Nucleus accumbens (tissue), 56 donors: ENCODE measurements at places on chromosomes 7 and 10.
A peak's percentile ranks its signal among the peaks of the same experiment; 100 is the strongest.

GRCh38 chr7:133804127-133804526, 323.0 kb upstream of the LRGUK start:
- DNase-seq, result no peak

DNA sequence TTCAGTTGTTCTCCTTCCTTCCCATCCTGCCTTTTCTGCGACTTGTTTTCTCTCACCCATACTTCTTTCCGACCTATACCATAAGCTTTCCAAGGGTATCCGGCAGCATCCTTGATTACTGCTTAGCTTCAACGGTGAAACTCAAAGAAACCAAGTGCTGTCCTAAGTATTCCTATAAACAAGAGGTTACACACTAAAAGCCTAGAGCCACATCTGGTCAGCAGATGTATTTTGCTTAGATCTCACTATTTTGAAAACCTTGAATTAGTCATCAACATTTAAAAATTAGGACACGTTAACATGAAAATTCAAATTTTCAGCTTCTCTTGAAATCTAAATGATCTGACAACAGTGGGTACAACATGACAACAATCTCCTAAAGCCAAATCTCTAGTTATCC, 20.0 kb downstream of the ARHGAP21 start:
- no peak for DNase-seq

DNA sequence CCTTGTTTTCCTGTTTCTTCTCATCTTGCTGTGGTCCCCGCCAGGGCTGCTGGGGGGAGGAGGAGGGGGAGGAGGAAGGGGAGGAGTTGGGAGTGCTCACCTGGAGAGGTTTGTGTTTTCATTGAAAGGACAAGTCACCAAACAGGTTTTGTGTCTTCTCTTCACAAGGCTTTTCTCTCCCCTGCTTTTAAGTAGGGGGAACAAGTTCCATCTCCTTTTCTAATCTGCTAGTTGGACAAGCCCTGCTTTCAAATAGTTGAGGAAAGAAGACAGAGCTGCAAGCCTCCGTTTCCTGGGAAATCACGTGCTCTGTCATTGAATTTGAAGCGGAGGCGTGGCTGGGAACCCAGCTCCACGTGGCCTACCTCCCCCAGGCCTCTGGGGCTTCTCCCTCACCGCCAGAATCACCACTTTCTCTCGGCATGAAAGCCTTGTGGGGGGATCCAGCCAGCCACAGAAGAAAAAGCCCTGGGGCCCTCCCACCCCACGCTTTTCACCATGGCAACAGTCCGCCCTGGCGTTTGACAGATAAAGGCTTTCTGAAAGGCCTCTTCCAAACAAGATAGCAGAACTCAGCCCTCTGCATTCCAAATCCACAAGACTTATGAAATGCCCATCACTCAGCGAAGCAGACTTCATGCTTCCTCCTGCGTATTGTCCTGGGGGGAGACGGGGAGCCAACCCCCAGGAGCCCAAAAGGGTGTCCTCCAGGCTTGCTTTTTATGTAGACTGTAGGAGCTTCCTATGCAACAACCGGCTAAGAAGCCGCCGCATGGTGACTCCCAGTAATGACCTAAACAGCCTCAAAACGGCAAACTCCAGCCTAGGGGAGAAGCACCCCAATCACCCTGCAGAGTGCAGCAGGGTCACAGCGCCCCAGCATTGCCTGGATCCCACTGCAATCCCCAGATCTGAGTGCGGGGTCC, 51.7 kb downstream of the PROSER2 start:
- DNase-seq, result peak; percentile 41

- no peak for DNase-seq
Observed at GRCh38 chr10:79184145-79184625, 115.4 kb downstream of the ZMIZ1 start.

- peak; percentile 29 for DNase-seq
Observed at GRCh38 chr10:63115732-63116383, 17.3 kb upstream of the NRBF2 start.

DNA sequence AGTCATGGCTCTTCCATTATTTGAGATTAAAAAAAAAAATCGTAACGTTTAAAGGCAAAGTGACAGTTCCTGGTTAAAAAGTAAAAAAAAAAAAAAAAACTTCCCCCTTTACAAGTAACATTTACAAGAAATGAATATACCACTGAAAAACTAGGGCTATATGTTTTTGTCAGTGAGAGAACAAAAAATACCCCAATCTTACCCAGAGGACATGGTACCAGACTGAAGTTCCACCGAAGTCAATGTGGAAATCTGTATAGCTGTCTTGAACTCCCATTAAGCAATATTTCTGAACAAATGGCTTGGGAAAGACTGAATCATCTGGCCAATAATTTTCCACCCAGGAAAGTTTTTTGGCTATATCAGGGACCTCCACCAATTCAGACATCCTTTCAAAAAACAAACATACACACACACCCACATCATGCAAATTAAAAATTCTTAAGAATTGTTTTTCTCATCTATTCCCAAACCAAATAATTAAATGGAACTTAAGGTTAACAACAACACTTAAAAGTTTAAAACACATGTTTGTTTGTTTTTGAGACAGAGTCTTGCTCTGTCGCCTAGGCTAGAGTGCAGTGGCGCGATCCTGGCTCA, 50.2 kb downstream of the KDM7A start:
- no peak for DNase-seq

- no peak for DNase-seq
Observed at GRCh38 chr10:15043674-15044073, at the start of gene OLAH. Gene OLAH (plus strand): TSS chr10:15043943. CDS start chr10:15047289, 3,346 bp downstream.

- no peak for DNase-seq
Observed at GRCh38 chr7:2032030-2032875, 200.5 kb downstream of the MAD1L1 start.

DNA sequence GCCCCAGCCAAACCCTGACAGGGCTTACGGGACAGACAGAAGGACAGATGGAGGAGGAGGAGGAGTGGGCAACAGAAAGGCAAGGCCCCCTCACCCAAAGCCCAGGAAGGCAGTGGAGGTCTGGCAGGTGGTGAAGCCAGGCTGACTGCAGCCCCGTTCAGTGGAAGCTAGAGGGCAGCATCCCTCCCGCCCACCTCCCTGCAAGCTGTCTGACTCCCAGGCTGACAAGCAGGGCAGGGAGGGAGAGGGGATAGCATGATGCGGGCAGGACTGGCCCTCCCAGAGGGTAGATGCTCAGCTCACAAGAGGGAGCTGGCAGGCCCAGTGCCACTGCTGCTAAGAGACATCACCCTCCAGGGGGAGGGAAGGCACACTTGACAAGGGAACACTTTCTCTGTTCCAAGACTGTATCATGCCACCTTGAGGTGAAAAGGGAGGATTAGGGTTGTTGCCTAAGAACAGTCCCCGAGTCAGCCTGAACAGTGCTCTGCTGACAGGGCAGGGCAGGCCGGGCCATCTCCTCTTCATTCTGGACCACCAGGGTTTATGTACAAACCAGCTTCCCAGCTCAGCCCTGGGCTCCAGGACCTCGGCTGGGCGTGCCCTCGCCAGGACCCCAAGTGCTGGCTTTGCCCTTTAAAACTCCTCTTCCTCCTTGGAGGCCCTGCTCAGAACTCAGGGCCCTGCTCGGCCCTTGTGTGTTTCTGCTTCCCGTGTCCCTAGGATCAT, 61.8 kb downstream of the RASGEF1A start:
- DNase-seq, result peak; percentile 53

DNA sequence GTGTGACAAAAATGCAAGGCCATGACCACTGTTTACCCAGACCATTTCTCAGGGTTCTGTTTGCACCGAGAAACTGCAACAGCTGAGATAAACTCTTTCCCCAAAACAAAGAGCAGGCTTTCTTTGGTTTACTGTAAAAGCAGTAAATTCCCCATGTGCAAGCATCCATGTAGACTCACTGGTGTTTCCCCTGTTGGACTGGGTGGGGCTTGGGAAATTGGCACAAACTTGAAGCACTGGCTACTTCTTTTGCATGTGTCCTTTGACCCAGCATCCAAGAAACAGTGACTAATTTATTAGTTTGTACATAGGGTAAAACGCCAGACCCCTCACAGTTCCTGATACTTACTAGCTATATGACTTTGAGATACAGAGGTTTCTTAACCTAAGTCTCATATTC, 12.3 kb downstream of the IQUB start:
- DNase-seq, result no peak

- DNase-seq, result no peak
Observed at GRCh38 chr7:99930376-99930775, 956 bp upstream of the GJC3 start.

DNA sequence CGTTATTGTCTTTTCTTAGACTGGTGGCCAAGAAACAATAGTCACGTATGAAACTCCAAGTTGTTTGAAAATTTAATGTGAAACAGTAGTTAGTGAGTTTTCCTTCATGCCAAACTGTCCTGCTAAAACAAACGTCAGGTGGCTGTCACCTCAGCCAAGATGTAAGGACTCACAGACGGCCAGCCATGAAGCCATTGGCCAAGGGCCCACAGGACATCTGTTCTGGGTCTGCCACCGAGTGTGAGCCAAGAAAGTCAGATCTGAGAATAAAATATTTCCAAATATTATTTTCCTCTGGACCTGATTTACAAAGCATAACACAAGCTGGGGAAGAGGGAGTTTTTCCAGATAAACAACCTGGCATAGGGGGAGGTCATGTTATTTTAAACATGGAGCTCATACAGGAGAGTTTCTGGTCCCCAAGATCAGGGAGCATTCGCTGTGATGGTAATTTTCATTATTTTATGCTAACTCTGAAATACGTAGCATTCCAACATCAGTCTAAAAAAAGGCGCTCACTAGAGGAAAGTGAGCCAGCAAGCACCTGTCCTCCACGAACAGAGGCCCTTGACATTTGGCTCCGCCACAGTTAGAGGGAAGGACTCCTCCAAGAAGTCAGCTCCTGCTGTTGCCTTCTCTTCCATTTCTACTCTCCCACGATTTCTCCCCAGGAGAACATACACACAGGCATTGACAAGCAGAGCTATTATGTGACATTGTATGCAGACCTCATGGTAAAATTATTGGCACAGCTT, 38.9 kb upstream of the LANCL2 start:
- no peak for DNase-seq

DNA sequence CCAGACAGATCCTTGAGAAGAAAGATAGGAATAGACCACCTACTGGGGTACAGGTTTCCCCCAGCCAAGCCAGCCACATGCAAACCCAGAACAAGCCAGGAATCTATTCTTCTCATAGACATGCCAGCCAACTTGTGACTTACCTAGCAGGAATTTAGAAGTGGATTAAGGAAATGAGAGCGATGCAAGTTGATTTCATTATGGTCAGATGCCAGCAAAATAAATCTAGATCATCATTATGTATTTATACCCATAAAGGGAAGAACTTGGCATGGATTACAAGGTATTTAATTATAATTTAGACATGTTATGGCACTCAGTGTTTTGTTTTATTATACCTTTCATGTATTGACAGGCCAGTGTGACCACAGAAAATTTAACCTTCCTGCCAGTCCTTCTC, 32.8 kb downstream of the SLC35G1 start:
- DNase-seq, result no peak

DNA sequence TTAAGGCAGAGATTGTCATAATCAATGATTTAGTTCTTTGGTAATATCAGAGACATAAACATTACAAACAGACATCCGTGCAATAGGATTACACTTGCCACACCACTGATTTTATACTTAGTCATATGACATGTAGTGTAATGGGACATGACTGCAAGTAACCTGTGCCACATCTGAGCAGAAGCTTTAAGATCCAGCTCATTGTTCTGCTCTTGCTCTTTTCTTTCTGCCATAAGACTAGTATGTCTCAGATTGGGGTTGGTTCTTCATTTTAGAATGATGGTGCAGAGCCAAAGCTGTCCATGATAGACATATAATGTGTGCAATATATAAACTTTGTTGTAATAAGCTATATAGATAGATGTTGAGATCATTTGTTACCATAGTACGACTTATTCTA, 119.7 kb upstream of the SEMA3A start:
- no peak for DNase-seq

DNA sequence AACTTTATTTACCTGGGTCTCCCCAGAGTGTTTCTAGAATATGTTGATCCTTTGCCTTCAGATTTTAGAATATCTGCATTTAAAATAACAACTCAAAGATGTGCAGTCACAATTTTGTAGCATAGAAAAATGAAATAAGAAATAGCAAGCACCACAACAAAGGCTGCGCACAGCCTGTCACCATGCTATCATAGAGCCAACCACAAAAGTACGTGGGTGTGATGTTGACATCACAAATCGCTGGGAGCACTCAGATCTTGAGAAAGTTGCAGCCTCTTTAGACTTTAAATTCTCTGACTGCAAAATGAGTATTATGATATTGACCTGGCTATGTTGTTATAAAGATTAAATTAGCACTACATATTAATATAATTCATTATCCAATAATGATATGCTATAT, 177.9 kb downstream of the TNS3 start:
- DNase-seq, result no peak

GRCh38 chr7:129578829-129579228, 32.7 kb upstream of the NRF1 start:
- no peak for DNase-seq

DNA sequence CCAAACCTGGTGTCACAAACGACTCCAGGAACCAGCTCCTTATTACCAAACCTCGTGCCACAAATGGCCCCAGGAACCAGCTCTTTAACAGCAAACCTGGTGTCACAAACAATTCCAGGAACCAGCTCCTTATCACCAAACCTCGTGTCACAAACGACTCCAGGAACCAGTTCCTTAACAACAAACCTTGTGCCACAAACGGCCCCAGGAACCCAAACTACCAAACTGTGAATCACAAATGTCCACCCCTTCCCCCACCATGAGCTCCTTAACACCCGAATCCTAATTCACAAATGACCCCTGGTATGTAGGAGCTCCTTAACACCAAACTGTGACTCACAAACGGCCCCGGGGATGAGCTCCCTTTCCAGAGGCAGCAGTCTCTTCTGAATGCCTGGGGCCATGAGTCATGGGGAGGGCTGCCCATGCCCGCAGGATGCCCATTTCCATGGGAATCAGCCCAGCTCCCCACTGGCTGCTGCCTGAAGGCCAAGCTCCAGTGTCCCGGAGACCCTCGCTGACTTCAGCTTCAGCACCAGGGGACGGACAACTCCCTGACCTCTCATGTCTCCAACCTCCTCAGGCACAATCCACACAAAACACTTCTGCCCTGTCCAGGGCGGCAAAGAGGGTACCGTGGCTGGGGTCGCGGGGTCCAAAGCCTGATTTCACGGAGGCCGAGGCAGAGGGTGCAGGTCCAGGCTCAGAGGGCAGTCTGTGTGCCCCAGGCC, 213.1 kb downstream of the ELFN1 start:
- no peak for DNase-seq

DNA sequence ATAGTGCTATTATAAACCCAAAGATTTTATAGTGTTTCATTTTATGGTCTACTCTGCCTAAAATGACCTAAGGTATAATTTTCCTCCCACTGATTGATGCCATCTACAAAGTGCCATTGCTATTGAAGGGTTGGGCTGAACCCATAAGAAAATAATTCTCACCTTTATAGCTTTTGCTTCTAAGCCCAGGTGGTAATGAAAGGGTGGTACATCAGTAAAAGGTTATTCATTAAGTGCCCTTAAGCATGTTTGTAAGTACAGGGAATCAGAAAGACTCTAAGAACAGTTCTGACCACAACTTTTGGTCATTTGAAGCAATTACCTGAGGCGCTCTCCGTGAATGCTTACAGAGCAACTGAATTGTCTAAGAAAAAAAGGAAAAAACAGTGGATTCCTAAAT, 1247.3 kb downstream of the NXPH1 start:
- DNase-seq, result no peak
